ENCODE measurements at places on chromosomes 16 and 17.

DNA sequence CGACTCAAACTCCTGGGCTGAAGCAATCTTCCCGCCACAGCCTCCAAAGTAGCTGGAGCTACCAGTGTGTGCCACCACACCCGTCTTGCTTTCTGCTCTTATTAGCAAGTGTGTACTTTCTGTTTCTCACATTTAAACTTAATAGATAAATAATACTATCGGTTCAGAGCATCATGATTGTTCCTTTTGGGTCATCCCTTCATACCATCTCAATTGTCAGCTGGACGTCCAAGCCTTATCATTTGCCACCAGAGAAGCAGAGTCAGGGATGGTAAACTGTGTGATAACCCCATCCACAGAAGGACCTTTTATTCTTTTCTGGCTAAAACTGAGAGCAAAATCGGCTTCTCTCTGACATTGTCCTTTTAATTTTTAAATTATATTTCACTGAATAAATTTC, 279.8 kb upstream of the GOT2 start:
- DNase-seq: no peak

GRCh38 chr16:14007450-14007849, 63.7 kb upstream of the MRTFB start:
- DNase-seq: no peak

- DNase-seq: peak; percentile 95
These were observed 23.7 kb downstream of the CLEC3A start for GRCh38 chr16:78045865-78046581.

DNA sequence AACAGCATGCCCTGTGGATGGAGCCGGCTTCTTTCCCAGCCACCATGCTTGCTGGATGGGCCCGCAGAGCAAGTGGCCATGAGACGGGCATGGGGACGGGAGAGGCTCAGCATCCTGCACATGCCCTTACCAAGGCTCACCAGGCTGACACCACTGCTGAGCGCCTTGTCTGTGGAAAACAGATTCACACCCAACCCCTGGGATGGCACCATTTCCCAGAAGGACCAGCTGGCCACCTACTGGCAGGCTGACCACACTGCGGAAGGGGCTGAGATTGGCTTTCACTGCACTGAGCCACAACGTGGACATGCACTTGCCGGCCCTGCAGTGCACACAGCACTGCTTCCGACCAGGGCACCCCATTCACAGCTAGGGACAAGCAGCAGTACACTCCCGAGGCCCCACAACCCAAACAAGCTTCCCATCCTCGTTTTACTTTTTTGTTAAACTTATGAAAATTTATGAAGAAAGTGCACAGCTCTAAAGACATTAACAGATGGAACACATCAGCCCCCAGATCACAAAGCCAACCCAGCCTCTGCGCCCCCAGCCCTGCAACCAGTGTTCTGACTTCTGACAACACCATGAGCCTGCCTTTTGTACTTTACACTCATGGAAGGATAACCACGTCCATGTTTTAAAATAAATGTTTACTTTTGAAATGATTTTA, 13.9 kb upstream of the KRTAP17-1 start:
- peak; percentile 76 for DNase-seq

GRCh38 chr17:21210411-21211076, 3.4 kb downstream of the TMEM11 start:
- DNase-seq: no peak

DNA sequence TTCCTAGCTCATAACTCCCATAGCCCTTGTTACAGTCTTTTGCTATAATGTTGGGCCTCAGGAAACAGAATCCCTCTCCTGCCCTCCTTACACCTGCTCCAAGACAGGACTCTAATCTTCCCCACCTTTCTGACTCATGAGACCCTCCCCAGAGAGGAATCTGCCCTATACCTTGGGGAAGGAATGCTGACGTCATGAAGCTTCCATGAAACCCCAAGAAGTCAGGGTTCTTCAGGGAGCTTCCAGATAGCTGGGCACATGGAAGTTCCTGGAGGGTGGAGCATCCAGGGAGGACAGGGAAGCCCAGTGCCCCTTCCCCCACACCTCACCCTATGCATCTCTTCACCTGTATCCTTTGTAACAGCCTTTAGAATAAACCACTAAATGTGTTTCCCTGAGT, 285.7 kb downstream of the SOX9 start:
- no peak for DNase-seq

DNA sequence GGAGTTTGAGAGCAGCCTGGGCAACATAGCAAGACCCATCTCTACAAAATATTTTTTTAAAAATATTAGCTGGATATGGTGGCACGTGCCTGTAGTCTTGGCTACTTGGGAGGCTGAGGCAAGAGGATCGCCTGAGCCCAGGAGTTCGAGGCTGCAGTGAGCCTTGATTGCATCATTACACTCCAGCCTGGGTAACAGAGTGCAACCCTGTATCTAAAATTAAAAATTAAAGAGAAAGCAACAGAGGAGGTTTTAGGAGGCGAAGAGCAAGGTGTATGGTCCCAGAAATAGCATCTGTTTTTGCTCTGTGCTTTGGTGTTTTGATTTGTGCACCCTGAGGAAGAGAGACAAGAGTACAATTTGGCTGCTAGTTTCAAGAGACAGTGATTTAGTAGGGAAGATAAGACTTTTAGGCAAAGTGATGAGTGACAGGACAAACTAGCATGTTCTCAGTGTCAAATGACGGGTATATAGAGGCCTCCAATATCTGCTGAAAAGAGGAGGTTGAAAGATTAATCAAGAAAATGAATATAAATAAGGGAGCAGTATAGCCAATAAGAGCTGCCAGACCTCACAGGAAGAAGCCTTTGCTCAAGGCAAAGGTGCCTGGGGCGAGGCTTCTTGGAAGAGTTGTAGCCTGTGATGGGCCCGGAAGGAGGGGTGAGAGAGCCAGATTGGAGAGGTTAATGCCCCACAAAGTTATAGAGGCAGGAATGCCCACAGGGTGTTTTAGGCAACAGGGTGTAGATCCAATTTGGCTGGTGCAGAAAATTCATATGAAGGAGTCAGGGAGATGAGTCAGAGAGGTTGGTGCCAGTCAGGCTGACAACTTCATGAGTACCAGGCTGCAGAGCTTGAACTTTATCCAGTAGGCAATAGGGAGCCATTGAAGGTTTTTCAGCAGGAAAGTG, 11.4 kb downstream of the HLF start:
- no peak for DNase-seq

GRCh38 chr17:58985367-58985766, 121.3 kb downstream of the TRIM37 start:
- DNase-seq: no peak

DNA sequence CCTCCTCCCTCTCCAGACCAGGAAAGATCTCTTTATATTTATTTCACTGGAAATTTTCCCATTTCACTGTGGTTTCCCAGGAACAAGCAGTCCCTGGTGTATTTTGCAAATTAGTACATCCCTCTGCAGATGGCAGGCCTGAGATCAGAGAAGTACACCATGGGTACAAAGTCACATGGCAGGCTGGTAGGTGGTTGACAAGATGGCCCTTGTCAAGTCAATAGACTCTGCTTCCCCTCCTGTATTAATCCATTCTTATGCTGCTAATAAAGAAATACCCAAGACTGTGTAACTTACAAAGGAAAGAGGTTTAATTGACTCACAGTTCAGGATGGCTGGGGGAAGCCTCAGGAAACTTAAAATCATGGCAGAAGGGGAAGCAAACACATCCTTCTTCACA, 51.6 kb upstream of the KSR1 start:
- no peak for DNase-seq

GRCh38 chr16:6861135-6861814, 471.4 kb upstream of the RBFOX1 start:
- DNase-seq: no peak

GRCh38 chr16:17160285-17160853, 310.4 kb downstream of the XYLT1 start:
- DNase-seq: no peak

GRCh38 chr16:8632675-8633182, 11.2 kb downstream of the METTL22 start:
- no peak for DNase-seq

GRCh38 chr17:16037636-16038035, 38.0 kb downstream of the TTC19 start:
- no peak for DNase-seq

GRCh38 chr16:79717333-79718137, 117.0 kb upstream of the MAF start:
- no peak for DNase-seq

DNA sequence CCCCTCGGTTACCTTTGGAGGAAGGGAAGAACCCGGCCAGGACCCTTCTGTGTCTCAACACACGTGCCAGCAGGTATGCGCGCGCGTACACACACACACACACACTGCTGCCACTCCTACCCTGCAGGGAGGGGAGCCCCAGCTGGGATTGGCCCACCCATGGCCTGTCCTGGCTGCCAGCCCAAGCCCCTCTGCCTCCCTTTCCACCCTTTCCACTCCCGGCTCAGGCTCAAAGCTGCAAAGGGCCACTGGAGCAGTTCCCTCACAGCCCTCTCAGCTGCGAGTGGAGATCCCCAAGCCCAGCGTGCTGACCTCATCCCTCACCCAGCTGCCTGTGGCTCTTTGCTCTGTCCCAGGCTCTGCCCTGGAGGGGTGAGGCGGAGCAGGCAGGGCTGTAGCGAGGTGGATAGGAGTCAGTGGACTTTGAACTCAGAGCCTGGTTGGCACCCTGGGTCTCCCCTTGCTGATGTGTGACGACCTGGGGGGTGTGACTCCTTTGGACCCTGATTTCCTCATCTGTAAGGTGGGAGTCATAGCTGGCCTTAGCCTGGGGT, 14.5 kb downstream of the KIF19 start:
- no peak for DNase-seq

GRCh38 chr17:48429638-48430586, at the start of gene SKAP1:
Gene SKAP1 (minus strand): TSS chr17:48430214.
- peak; percentile 68 for DNase-seq

GRCh38 chr16:48561960-48562393, 48.0 kb downstream of the N4BP1 start:
- no peak for DNase-seq

DNA sequence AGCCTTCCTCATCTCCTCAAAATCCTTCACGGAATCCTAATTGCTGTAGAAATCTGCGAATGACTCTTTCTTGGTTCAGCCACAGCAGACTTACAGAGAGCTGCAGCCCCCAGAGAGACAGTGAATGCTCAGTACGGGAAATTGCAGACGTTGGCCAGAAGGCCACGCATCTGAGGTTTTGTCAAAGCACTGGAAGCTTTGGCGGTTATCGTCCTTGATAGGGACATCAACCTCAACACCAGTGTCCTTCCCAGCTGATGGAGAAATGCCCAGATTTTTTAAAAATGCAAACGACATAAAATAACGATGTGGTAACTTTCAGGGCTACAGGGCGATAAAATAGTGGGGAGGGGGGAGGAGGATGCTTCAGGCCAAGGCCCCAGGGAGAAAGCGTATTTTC, 166.6 kb upstream of the CIBAR2 start:
- DNase-seq: no peak

GRCh38 chr16:85330694-85331188, 218.5 kb upstream of the CIBAR2 start:
- DNase-seq: no peak

DNA sequence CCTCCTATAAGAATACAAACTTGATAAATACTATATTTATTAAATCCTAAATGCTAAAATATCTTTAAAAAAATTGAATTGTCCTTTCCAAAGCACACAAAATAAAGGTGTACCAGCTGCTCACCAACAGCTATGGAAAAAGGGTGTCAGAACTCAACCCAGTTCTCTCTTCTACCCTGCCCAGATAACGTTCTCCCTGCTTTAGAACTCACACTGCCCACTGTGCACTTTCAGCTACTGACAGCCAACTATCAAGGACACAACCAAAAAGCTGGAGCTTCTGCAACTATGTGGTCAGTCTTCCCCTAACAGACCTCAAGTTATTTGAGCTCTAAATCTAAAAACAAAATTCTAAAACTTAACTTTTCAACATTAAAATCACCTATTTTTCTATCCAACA, 13.7 kb downstream of the AP1G1 start:
- no peak for DNase-seq

Data from WTC11 (cell line).